Activated CD4-positive, alpha-beta T cell treated with anti-CD3 and anti-CD28 coated beads, Interleukin-2, Interleukin-6, amounts not matched to agents 100 ng/mL and 50 ng/mL, durations not matched to agents 16 hours and 8 hours (primary cell): ENCODE measurements at places on chromosomes 5 and 9.

DNA sequence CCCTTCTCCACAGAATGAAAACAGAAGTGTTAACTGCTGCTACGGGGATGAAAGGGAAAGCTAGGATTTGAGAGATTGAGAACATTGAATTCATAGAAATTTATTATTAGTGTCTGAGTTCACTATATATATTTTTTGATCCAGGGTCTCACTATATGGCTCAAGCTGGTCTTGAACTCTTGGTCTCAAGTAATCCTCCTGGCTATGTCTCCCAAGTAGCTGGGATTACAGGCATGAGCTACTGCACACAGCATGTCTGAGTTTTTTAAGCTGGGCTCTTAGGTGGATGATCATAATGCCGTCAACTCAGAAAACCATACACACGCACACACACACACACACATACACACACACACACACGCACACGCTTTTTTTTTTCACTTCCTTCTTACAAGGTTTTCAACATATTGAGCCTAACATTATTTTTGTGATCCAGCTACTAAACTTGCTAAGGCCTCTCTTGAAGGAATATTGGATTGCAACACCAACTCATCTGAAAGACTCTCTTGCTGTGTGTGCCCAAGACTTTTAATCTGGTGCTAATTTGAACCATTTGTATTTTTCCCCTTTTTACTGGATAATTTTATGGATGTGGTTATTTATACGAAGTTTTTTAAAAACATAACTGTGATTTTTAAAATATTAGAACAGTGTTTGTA is 1045.4 kb downstream of the DTWD2 start:
- DNase-seq: no peak

- DNase-seq: no peak
Measured at GRCh38 chr5:180141068-180141660, 67.8 kb downstream of the RASGEF1C start.

DNA sequence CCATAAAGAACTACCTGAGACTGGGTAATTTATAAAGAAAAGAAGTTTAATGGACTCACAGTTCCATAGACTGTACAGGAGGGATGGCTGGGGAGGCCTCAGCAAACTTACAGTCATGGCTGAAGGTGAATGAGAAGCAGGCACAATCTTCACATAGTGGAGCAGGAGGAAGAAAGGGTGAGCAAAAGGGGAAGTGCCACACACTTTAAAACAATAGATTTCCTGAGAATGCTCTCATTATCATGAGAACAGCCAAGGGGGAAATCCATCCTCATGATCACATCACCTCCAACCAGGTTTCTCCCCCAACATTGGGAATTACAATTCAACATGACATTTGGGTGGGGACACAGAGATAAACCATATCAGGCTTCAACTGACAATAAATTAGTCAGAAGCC is 664.9 kb downstream of the TAF11L14 start:
- DNase-seq: no peak

GRCh38 chr5:139747583-139748504 is 47.8 kb upstream of the PSD2 start:
- peak; percentile 24 for DNase-seq

GRCh38 chr5:41695920-41696582 is 174.2 kb downstream of the OXCT1 start:
- no peak for DNase-seq

DNA sequence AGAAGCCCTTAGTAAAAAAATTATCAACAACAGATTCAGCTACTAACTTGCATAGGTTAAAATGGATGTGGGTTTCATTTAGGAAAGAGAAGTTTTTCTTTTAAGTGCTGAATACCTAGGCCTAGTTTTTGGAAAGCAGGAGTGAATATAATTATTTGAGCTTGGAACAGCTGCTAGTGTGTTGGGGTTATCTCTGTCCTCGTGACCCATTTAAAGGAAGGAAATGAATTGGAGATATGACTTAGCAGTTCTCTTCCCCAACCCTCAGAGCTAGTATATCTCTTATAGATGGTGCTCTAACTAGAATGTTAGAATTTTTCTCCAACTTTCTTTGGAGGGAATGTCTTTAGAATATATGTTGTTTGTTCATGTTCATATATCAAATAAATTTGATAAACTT is 38.6 kb downstream of the ZNF366 start:
- no peak for DNase-seq

DNA sequence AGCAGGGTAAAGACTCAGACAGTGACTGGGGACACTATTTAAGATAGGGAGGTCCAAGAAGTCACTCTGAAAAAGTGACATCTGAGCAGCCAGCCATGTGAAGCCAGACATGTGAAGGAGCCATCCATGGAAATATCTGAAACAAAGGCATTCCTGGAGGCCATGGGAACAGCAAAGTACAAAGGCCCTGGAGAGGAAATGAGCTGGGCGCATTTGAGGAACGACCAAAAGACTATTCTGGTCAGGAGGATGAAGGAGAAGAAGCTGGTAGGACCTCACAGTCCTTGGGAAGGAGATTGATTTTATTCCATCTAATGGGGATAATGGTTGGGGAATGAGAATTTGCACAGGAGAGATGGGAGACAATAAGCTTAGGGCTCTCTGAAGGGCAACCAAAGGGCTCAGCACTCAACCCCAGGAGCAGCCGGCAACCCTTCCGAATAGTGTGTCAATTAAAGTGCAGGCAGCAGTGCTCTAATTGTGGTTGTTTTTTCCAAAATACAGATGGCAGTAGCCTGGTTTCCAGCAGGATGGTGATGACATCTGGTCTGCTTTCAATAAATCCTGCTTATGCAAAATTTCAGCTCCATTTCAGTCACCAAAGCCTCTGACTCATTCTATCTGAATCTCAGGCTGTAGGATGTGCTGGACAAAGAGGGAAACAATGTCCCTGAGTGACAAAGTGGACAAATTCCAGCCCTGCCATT is 26.7 kb downstream of the FOXI1 start:
- DNase-seq: no peak

DNA sequence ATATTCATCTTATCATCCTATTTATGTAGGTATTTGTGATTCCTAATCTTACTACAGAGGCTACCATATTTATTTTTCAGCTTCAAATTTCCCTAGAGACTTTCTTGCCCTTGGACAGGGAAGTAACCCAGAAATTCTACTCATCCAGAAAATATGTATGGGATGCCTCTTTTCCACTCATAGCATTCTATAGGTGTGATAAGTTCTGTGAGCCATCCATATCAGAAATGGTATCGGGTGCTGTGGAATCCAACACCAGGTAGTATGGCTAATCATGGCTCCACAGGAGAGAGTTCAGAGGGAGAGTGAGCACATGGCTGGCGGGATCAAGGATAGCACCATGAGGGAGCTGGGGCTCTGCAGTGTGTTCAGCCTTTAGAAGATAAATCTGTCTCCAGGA is 349.3 kb upstream of the ACTBL2 start:
- no peak for DNase-seq

GRCh38 chr5:100444961-100445360 is 90.2 kb upstream of the FAM174A start:
- peak; percentile 8 for DNase-seq

DNA sequence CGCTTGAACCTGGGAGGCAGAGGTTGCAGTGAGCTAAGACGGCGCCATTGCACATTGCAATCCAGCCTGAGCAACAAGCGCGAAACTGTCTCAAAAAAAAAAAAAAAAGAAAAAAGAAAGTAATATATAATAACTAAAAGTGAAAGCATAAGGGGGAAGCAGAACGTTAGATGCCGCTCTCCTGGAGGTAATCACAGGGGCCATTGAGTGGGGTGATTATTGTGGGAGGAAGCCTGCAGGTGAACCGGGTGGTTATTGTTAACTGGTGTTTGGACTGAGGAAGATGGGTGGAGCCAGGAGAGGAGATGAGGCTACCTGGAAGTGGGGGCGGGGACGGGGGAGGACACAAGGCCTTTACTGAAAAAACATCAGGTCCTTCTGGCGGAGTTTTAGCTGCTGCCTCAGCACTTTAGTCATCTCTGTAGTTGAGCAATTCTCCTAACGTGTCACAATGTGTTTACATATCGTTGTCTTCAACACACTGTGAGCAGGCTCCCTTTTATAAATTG is 5.3 kb upstream of the TJP2 start:
- DNase-seq: peak; percentile 87

DNA sequence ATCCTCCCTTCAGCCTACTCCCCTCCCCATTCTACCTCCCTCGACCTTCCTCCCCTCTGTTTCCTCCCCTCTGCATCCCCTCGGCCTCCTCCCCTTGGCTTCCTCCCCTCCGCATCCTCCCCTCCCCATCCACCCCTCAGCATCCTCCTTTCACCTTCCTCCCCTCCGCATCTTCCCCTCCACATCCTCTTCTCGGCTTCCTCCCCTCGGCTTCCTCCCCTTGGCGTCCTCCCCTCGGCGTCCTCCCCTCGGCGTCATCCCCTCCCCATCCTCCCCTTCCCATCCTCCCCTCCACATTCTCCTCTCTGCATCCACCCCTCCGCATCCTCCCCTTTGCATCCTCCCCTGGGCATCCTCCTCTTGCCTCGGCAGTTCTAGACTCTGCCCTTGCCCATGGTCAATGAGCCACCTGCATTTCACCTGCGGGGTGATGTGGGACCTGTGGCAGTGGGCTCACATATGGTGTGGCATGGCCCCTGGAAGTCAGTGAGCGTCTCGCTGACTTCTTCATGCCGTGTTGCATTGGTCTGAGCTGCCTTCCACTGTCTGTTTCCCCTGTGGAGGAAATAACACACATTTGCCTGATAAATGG is 113.0 kb downstream of the WNK2 start:
- no peak for DNase-seq

DNA sequence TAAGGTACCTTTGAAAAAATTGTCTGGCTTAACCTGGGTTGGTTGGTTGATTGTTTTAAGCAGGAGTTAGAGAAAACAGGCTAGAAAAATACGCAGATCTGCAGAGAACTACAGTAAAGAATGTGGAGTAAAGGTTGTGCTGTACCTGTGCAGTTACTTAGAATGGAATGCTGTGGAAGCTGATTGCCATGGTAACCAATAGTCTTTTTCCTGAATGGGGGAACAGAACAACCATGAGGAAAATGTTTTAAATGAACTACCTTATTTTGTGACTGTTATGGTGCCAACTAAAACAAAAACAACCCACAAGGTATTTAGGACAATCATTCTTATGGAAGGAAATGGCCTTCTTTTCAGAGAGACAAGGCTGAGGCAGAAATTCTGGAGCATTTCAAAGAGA is 4.8 kb upstream of the HOMER1 start:
- no peak for DNase-seq

- DNase-seq: peak; percentile 73
Measured at GRCh38 chr9:69173891-69174615, at the start of gene TJP2. TJP2 (plus strand) TSS chr9:69174277; CDS start chr9:69174373, 96 bp downstream.

GRCh38 chr5:94432499-94432898 is 185.9 kb downstream of the KIAA0825 start:
- DNase-seq: no peak

- peak; percentile 45 for DNase-seq
Measured at GRCh38 chr9:136312436-136312835, 8.5 kb upstream of the CCDC187 start.

- no peak for DNase-seq
Measured at GRCh38 chr5:6338135-6338534, 40.2 kb downstream of the MED10 start.

- DNase-seq: no peak
Measured at GRCh38 chr9:26656003-26656870, 236.4 kb downstream of the CAAP1 start.

DNA sequence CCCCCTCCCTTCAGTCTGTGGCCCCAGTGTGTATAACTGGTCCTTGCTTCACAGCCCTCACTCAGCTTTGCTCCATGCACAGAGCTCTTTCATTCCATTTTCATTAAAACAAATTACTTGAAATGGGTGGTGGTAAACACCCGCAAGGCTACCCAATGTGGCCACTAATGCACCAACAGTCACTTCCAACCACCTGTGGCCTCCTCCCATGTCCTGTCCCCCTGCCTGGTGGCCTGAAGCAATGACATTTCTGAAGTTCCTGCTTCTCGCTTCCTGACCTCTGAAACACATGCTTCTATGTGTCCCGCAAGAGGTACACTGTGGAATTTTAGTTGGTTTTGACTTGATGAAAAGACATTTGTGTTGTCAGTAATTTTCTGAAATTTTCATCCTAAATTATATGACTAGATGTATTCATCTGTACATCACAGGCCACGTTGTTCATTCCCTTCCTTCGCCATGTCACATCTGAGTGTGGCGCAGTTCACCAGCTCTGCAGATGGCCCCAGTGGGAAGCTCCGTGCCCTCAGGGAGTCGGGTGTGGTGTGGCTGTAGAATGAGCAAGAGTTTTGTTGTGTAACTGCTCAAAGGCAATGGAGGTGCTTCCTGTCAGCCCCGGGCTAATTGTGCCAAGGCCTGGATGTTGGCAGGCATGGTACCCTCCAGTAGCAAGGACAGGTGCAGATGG is 9.6 kb downstream of the ROPN1L start:
- no peak for DNase-seq

DNA sequence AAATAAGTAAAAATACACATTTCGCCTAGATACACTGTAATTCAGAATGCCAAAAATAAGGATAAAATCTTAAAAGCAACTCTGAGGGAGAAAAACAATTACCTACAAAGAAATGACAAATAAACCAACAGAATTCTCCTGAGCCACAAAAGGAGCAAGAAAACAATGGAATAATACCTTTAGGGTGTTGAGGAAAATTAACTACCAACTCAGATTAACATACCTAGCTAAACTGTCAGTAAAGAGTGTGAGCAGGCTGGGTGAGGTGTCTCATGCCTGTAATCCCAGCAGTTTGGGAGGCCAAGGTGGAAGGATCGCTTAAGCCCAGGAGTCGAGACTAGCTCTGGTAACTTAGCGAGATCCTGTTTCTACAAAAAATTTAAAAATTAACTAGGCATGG is 81.5 kb downstream of the C9orf50 start:
- no peak for DNase-seq

- no peak for DNase-seq
Measured at GRCh38 chr5:143471041-143471509, 67.6 kb upstream of the NR3C1 start.

DNA sequence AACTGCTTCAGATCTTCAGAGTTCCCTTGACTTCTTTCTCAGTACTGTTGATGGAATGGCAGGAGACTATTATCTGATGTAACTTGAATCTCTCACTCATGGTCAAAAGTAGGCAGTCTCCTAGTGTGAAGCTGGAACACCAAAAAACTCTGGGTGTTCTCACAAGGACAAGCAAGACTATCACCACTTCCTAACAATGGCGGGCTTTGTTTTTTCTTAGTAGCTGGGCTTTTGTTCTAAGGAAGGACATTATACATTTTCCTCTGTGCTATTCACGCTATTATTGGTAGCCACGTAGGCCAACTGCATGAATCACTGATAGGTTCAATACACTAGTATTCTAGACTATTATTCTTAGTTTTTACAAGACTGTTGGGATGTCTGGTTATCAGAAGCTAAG is 67.7 kb upstream of the ATG10 start:
- no peak for DNase-seq

DNA sequence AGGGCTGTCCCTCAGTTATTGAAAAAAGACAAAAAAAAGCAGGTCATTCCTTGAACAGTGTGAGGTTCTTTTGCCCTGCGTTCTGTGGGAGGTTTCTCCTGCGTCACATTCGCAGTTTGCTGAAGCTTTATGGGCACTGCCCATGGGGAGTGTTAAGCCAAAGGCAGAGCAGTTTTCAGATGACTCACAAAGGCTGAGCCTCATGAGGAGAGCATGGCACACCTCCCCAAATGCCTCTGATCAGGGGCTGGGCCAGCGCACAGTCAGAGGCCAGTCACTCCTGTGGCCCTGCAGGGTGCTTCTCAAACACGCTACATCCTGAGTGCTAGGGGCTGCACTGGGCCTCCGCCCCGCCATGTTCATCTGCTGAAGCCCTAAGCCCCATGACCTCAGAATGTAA is 38.4 kb downstream of the IRX1 start:
- DNase-seq: no peak
